ENCODE measurements at places on chromosomes 3 and 15.

- DNase-seq: no peak
Measured at GRCh38 chr3:14890476-14890875, 56.9 kb upstream of the NR2C2 start.

DNA sequence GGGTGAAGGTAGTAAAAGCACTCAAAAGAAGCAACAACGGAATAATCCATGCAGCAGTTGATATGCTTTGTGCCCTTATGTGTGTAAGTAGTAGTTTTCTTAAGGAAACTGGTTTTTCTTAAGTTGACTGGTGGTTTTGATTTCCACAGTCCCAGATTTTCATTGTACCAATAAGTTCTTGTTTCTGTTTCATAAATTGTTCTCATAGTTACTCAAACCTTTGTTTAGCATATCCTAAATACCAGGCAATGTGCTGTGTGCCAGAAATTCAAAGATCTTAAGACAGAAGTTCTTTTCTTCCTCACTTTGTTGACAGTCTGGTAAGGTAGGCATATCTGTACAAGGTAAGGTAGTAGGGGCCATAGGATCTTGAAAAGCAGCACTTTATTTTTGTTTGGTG is 40.0 kb downstream of the DNAJC13 start:
- DNase-seq: no peak

DNA sequence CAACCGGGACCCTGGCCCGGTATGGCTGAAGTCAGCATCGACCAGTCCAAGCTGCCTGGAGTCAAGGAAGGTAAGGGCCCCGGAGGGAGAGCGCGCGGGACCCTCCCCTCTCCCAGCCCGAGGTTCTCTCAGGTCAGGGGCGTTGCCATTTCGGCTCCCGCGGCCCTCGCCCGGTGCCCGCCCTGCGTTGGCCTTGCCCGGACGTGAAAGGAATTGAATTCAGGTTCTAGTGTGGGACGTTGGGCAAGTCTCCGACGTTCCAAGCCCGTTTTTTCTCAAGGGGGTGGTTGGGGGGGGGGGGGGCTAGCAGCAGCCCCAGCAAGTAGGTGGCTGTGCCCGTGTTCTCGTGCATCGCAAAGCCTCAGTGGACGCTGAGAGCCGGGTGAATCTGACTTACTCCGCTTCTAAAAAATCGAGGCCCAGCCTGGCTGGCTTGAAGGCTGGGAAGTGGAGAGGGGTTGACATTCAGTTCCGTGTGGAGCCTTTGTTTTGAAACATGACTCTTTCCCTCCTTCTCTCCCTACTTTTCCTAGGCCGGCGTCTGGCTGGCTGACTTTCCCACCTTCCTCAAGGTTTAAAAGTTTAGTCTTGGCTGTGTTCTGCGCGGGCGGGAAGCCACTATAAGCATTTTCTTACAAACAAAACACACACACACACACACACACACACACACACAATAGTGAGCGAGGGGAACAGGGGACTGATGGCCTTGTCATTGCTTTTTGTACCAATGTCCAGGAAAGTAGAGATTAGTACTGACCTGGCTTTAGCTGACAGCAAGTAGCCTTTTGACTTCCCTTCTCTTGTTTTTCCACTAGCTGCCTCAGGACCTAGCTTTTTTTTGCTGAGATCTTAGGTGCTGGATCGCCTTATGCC is at the start of gene UTS2B:
Gene UTS2B (minus strand): TSS at position 873 of the 876 bp plus-strand sequence. CDS start 48,337 bp downstream, outside the sequence.
- no peak for DNase-seq

- no peak for DNase-seq
Measured at GRCh38 chr3:42490243-42490642, 12.2 kb upstream of the VIPR1 start.

- DNase-seq: no peak
Measured at GRCh38 chr3:53175613-53176540, 14.9 kb downstream of the PRKCD start.

DNA sequence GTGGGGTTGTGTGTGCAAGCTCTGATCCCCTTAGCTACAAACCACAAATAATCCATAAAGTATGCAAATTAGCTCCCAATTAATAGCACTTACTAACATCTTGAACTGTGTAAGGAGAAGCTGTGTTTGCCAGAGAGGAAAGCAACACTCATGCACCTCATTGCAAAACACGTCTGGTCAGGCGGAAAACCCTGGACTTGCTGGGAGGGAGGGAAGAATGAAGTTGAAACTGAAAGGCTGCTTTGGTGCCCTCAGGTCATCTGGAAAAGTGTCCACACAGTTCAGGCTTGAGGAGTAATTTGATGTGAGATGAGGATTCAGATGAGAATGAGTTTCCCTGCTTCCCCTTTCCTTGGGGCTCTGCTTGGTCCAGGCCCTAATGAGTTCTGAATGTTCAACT is 185.5 kb upstream of the ANKRD28 start:
- no peak for DNase-seq

DNA sequence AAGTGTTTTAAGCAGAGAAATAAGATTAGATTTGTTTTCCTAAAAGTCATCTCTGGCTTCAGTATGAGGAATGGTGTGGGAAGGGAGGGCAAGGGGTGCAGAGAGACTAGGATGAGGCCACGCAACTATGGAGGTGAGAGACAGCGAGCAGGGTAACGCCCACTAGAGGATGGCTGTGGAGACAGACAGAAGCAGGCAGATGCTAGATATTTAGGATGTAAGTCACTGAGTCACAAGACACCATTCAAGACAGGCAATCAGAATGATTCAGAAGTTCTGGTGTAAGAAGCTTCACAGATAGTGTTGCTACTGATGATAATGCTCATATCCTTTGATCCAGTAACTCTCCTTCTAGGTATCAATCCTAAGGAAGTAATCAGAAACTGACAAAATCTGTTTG is 19.1 kb downstream of the HSPBAP1 start:
- DNase-seq: no peak

GRCh38 chr3:179082416-179082815 is 10.8 kb upstream of the ZMAT3 start:
- no peak for DNase-seq

DNA sequence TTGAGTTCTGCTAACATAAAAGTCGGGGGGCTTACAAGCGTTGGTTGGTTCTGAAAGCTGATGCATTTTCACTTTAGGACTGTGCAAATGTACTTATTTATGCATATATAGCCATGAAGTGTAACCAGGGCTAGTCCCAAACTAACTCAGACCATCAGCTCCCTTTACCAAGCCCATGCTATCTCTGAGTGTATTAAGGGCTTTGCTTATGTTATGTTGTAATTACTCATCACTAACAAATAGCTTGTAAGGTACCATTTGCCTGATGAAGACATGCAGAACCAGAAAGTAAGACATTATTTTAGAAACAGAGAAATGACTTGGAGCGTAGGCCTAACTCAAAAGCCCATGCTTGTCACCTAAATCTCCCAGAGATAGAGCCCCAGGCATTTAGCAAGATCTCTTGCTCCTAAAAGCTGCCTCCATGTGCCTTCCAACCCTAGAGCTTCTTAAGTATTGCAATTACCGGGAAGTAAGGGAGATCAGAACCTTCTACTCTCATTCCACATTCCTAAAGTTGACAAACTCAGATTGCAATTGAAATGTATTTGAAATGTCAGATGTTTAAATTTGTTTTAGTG is 362.9 kb upstream of the RBMS3 start:
- no peak for DNase-seq

DNA sequence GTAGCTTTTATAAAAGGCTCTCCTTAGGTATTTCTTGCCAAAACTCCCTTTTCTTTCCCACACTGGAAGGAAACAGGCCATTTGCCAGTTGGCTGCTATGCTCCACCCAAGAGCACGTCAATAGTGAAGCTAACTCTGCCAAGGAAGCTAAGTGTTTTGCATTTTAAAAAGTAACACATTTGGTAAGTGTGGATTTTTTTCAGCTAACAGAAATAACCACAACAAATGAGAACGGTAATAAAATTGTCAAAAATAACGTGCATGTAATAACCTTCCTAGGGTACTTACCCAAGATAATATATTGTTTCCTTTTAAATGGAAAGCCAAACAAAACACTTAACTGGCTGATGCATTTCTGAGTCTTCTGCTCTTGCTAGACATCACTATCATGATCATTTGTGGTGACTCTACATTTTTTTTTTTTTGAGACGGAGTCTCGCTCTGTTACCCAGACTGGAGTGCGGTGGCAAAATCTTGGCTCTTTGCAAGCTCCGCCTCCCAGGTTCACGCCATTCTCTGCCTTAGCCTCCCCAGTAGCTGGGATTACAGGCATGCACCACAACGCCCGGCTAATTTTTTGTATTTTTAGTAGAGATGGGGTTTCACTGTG is 4.6 kb downstream of the DPP8 start:
- no peak for DNase-seq

DNA sequence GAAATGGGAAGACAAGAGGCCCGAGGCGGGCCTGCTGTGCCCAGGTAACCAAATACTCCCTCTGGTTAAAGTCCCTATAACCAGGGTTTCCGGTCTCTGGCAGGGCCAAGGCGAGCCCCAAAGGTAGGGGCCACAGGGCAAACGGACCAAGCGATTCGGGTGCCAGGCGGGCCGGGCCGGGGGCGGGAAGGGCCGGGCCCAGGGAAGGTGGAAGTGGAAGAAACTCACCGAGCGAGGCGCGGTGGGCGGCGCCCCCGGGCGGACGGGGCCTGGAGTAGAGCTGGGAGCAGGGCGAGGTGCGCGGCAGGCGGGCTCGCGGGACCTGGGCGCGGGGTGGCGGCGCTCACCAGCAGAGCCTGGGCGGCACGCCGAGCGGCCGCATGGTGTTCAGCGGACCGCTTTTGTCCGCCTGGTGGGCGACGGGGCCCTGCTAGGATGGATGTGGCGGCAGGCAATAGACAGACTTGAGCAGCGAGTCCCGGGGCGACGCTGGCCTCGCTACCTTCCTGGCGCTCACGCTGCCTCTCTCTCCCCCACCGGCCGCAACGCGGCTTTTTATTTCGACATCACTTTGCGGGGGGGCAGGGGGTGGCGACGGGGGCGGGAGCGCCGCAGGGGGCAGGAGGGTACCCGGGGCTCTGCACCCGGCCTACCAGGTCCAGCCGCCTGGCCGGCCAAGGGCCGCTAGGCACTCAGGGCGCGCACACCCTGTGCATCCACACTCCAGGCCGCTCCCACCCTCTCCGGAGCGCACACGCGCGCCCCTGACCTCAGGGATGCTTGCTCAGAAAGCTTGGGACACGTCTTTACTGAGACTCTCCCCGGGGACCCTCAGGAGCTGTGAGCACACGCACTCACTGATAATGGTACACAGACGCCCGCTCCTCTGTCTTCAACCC is at the start of gene GATA2:
Gene GATA2 (minus strand): TSS at position 531 of the 899 bp plus-strand sequence. CDS start 6,170 bp downstream, outside the sequence.
- no peak for DNase-seq

DNA sequence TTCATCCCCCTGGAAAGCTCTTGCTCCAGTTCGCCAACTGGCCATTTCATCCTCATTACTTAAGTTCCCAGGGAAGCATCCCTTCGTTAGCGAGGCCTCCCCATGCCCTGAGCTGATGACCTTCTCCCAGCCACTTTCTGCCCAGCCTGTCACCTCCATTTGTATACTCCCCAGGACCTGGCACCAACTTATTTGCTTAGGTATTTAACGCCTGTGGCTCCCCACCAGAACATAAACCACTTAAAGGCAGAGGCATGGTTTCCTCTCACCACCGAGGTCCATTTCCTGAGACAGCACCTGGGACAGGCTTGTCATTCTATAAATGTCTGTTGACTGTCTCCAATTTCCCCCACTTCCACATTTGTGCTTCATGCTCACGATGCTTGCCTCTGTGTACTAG is 189.0 kb downstream of the ZNF621 start:
- DNase-seq: no peak

DNA sequence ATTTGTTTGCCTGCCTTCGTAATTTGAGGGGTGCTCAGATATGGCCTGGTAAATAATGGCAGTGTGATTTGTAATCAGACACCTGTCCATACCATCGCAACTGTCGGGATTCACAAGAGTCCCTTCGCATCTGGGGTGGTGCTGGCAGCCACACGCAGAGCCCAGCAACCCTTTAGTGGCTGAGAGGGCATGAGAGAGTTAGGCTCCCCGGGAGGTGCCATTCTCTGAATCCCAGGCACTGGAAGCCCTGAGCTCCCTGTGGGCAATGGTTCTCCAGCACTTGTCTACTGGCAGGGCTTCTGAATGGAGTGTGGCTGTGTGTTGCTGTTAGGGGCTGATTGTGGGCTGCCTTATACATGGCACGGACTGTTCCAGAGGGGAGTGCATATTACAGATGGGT is 230.1 kb downstream of the EBLN2 start:
- no peak for DNase-seq

DNA sequence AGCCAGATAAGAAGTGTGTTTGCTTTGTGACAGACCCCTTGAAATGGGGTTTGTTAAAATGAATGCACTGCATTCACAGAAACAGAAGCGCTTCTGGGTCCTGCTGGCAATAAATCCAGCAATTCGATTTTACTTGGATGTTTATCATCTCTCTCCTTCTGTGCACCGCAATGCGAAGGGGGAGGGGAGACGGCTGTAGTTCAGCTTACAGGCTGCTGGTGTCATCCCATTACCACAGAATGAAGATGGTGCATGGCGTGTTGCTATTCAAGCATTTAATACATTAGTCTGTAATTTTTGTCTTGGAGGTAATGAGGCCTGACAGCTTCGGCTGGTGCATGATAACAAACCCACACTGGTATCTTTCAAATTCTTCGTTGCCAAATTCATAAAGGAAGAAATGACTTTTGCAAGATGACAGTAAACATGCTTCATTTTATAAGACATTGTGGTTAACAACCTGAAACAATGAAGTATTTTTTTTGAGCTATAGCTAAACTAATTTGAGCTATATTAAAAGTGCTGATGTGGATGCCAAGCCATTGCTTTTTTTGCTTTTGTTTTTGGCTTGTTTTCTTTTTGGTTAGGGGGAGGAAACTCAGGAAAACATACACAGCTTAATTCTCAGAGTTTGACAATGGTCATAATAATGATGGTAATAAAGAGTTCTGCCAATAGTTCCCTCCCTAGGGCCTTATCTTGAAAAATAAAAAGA is 418.3 kb downstream of the OTOL1 start:
- no peak for DNase-seq

- DNase-seq: no peak
Measured at GRCh38 chr3:152718810-152719209, 116.1 kb upstream of the P2RY1 start.

GRCh38 chr3:134078169-134078831 is 48.6 kb upstream of the SLCO2A1 start:
- DNase-seq: no peak

DNA sequence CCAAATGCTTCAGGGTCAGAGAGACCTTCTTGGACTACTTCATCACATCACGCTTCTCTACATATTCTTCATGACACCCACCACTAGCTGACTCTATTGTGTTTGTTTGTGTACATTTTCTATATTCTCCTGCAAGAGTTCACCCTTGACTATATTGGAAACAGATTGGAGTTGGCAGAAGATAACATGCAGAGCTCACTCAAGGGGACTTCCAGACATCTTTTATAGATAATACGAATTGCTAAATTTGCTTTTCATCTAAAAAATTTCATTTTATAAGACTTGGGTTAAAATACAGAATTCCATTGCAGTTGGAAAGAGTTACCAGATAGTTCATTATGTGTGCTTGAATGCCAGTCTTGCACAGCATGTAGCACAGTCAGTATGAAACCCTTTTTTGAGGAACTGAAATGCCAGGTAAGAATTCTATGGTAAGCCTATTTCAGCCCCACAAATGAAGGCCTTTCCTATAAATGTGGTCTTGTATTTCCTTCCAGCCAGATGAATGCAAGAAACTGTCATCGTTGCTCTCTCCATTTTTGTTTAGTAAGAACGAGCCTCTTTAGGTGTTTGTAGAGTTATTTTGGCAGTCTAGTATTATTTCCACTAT is 177.6 kb downstream of the GHSR start:
- DNase-seq: no peak

All from stimulated activated CD4-positive, alpha-beta T cell treated with anti-CD3 and anti-CD28 coated beads, Interleukin-1b, Interleukin-23, amount 100 ng/mL, for 1 hour (primary cell).